ENCODE measurements at places on chromosomes 7 and 10.

- no peak for DNase-seq
Observed at GRCh38 chr10:9091530-9092093, 1037.1 kb downstream of the GATA3 start.

DNA sequence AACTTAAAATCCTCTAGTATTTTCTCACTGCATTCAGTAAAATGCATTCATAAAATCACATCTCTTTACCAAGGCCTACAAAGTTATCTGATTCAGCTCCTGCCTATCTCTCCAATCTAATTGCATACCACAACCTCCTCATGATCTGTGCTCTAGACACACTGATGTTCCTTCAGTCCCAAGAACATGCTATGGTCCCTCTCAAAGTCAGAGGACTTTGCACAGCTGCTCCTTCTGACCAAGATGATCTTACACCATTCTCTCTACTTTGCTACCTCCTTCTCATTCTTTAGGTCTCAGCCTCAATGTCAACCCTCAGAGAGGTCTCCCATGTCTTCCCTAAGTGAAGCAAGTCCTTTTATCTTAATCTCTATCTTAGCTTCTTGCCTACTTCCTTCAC is 45.5 kb downstream of the CAV1 start:
- DNase-seq: no peak

GRCh38 chr10:6044060-6044459 is 18.1 kb downstream of the IL2RA start:
- DNase-seq: no peak

- no peak for DNase-seq
Observed at GRCh38 chr7:67343572-67343971, 346.9 kb downstream of the TYW1 start.

GRCh38 chr7:28627896-28628295 is 215.6 kb downstream of the CREB5 start:
- no peak for DNase-seq

DNA sequence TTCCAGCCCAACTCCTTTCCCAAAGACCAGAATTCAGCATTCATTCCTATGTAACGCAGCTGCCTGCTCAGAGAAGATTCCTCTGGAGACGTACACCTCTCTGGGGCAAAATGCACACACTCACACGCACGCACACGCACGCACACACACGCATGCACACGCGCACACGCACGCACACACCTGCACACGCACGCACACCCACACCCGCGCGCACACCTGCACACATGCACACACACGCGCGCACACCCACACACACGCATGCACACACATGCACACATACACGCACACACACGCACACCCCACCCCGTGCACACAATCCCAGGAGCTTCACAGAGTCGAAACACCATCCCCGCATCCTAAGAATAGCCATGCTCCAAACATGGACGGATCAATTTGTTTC is 13.0 kb downstream of the MMD2 start:
- no peak for DNase-seq

GRCh38 chr10:113788604-113789083 is 37.2 kb downstream of the PLEKHS1 start:
- DNase-seq: no peak

GRCh38 chr10:1476455-1476803 is 260.9 kb downstream of the ADARB2 start:
- no peak for DNase-seq

- no peak for DNase-seq
Observed at GRCh38 chr10:88848499-88848898, 3.1 kb downstream of the ANKRD22 start.

GRCh38 chr10:119292968-119293760 is 85.8 kb downstream of the GRK5 start:
- DNase-seq: no peak

- DNase-seq: no peak
Observed at GRCh38 chr7:33590916-33591315, 314.4 kb upstream of the BMPER start.

DNA sequence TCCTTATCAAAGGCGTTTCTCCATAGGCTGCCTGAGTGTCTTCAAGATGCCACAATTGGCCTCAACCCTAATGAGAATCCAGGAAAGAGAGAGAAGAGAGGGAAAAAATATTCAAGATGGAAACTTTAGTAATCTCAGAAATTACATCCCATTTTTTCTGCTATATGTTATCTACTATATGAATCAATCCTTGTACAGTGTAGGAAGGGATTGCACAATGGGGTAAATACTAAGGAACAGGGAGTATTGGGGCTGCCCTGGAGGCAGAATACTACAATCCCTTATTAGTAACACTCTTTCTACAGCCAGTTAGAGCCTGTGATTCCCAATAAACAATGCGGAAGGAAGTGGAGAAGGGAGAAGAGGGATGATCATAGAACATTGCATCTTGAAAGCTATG is 27.9 kb downstream of the TFPI2 start:
- no peak for DNase-seq

DNA sequence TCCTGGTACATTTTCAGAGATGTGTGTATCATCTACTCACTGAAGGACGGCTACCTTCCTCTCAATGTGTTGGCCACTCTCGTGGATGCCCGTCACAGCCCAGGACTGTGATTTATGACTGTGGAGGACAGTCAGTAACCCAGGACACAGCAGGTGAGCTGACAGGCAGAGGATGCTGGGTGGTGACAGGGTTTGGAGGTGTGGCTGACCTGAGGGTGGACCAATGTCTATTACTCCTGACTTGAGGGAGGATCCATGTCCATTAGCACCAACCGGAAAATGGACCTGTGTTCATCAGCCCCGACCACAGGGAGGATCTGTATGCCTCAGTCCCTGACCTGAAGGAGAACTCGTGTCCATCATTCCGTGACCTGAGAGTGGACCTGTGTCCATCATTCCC is 96.1 kb downstream of the ADCY1 start:
- DNase-seq: no peak

GRCh38 chr7:20217193-20217948 is at the start of gene MACC1:
TSS of gene MACC1 (minus strand) at chr7:20217384. CDS start at chr7:20161862, 55,522 bp downstream.
- no peak for DNase-seq

GRCh38 chr7:99944497-99945070 is 15.2 kb upstream of the GJC3 start:
- DNase-seq: no peak

DNA sequence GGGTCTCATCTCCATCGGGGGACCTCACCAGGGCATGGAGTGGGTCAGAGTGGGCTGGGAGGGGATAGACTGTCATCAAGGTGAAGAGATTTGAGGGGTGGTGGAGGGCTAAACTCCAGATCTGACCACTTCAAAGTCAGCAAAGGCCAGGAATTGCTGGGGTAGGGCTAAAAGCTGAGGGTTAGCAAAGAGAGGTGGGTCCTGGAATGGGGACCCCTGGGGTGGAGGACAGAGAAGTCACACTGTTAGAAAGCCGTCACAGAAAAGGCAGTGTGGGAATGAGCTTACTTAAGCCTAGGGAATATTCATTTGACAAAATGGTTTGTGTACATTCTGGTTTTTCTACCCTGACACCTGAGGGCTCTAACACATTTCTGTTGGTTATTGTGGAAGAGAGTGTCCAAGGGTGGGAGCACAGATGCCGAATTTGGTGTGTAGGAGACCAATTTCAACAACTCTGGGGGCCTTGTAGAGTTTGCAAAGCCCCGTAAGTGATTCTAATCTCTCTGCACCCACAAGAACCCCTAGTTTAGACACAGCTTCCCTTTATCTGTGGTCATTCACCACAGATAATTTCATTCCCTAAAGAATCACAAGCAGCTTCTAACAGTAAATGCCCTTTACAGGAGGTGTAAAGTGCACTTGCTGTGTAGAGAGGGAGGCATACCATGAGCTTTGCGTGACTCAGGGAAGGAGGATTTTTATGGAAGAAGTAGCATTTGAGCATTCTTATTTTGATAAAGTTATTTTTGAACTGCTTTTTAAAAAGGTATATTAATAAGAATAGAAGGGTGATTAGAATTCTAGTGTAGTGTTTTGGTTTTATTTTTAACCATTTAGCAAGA is 6.4 kb downstream of the FBH1 start:
- DNase-seq: no peak

- DNase-seq: no peak
Observed at GRCh38 chr7:9200626-9201025, 767.2 kb downstream of the NXPH1 start.

DNA sequence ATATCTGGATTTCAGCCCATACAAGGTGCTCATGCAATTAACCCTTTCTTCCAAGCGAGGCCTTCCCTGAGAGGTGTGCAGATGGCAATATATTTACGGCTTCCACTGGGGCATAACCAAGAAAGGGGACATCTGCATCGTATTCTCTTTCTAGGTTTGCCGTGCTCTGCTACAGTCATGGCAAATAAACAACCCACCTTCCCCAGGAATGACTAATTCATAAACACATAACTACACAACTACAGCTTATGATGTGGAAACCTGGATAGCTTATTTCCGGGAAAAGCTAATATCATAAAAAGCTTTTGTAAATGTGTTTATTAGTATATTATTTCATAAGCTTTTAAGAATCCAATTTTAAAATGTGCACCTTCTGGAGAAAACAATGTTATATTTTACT is 120.0 kb downstream of the CAMK1D start:
- no peak for DNase-seq

DNA sequence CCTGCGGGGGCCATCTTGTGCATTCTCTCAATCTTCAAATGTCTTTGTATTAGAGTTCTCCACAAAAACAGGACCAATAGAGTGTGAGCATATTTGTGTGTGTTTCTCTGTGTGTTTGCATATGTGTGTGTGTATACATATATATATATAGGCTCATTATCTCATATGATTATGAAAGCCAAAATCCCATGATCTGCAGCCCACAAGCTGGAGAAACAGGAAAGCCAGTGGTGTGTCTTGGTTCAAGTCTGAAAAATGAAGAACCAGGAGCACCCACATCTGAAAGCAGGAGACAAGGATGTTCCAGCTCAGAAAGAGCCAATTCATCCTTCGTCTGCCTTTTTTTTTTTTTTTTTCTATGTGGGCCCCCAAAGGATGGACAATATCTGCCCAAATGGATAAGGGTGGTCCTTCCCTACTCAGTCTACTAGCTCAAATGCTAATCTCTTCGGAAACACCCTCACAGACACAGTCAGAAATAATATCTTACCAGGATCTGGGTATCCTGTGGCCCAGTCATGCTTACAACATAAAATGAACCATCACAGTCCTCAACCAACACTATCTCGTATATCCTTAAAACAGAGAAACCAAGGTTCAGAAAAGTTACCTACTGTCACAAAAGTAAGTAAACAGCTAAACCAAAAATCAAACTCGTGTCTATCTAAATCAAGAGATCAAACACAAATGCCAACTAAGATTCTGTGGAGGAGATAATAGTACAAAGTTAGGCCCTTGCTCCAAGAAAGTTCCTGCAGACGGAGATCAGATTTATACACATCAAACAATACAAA is 141.9 kb downstream of the JMJD1C start:
- DNase-seq: no peak

DNA sequence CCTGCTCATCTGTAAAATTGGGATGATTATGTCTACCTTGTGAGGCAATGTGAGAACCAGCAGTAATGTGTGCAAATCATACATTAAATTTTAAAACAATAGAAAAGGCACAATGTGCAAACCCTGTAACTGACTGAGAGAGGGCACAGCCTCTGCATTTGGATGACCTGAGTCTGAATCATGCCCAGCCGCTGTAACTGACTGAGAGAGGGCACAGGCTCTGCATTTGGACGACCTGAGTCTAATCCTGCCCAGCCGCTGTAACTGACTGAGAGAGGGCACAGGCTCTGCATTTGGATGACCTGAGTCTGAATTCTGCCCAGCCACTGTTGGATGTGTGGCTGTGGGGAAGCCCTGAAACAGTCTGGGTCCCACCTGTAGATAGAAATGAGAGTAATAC is 351.5 kb upstream of the SHH start:
- no peak for DNase-seq

DNA sequence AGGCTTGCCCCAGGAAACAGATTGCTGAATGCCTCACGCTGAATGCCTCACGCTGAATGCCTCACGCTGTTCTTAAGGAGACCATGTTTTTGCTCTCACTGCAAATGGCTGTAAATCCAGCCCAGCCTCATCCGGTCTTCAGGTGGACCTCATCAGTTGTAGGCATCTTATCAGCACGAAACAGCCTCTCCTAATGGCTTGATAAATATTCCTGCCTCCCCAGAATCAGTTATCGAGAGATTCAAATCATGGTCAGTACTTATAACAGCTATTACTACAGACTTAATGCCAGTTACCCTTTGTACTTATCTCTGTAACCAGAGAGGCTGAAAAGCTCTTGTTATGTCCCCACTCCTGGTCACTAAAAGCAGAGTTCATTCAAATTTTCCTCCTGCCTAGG is 290.6 kb downstream of the FZD1 start:
- no peak for DNase-seq

DNA sequence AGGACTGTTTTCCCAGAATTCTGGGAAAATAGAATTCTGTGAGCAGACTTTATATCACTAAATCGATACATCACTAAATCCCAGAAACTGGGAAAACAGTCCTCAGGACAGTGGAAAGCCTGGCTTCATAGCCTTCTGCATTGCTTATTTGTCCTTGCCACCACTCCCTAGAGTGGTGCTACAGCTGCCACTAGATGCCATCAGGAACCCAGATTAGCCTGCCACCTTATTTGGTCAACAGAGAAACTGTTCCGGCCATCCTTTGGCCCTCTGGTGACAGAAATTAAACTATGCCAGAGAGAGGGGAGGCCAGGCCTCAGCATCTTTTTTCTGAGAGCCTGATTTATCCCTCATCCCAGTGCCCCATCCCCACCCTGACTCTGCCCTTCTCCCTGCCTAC is 19.6 kb upstream of the NFKB2 start:
- no peak for DNase-seq

GRCh38 chr10:46289209-46289810 is 2.5 kb downstream of the ANTXRL start:
- DNase-seq: no peak

DNA sequence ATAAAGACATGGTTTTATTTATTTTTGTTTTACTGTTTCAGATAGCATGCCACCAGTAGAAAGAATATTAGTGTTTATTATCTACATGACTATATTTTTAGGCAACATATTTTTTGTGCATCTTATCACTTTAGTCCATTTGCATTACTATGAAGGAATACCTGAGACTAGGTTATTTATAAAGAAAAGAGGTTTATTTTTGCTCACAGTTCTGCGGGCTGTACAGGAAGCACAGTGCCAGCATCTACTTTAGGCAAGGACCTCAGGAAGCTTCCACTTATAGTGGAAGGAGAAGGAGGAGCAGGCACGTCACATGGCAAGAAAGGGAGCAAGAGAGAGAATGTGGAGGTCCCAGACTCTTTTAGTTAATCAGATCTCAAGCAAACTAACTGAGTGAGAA is 5.7 kb downstream of the CAV2 start:
- DNase-seq: no peak

GRCh38 chr10:89535171-89536012 is at the start of gene SLC16A12:
TSS of gene SLC16A12 (minus strand) at chr10:89535594. CDS start at chr10:89462578, 73,016 bp downstream.
- DNase-seq: no peak

- peak; percentile 69 for DNase-seq
Observed at GRCh38 chr7:142587578-142588191, 161.6 kb upstream of the PRSS1 start.

DNA sequence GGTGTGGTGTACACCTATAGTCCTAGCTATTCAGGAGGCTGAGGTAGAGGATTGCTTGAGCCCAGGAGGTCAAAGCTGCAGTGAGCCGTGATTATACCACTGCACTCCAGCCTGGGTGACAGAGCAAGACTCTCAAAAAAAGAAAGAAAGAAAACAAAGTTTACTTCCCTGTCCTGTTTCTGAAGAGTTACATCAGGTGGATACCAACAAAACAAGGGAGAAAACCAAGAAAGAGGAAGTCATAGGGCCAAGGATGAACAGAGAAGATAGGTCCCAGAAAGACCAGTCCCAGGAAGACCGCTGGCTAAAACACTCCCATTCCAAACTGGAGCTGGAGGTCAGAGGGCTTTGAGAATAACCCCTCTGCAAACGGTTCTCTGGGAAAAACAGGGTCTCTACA is 13.5 kb downstream of the MACROH2A2 start:
- no peak for DNase-seq
